ENCODE measurements at places on chromosomes 2 and 18. TPM values are rescaled to one million over a fixed set of nuclear protein-coding genes. Genes with fewer than 3 reads are reported as not detected.

Gene IMPACT
- 19.7 TPM for total RNA-seq

DNA sequence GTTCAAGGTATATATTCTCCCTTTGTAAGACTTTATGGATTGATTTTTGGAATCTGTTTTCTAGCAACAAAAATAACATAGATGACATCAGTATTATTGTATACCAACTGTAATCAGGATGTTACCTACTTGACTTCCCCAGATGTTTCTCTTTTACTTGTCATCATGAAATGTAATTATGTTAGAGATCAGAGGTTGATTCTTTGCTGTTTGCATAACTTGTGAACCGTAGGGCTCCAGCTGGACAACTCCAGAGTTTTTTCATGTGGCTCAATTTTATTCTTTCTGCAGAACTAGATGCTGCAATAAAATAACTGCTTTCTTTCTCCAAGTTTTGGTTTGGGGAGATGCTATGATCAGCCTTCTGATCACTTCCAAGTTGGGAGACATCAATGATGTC is 58.1 kb downstream of the SPOPL start:
- no peak for DNase-seq

GRCh38 chr2:149076863-149077412 is 38.4 kb downstream of the LYPD6B start:
- DNase-seq = no peak

DNA sequence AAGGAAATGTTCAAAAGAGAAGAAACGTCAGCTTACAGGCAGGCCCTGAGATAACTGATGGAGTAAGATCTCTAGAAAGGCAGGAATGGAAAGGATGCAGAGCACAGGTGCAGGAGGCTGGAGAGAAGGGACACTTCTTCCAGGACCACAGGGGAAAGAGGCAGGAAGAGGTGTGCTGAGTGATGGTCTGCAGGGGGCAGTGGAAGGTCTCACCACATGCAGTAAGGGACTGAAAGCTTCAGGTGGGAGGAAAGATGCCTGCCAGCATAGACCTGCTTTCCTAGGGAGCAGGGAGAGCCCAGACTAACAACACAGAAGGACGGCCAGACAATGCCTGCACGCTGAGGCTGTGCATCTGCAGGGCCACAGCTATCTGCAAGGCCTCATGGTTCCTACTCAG is 156.8 kb downstream of the L3MBTL4 start:
- DNase-seq = no peak

DNA sequence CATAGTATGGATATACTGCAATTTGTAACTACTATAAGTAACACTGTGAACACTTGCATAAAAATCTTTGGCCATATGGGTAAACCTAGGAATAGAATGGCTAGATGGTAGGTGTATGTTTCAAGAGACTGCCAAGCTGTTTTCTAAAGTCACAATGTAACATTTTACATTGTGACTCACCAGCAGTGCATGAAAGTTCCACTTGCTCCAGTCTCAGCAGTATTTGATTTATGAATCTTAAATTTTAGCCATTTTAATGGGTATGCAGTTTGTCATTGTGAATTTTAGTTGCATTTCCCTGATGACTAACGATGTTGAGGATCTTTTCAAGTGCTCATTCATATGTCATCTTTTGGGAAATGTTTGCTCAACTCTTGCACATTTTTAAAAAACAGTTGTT is 86.1 kb downstream of the FARSB start:
- no peak for DNase-seq
